Stimulated activated CD4-positive, alpha-beta T cell treated with anti-CD3 and anti-CD28 coated beads, Interleukin-12 subunit alpha, Interleukin-12 subunit beta, amount 100 ng/mL, for 24 hours (primary cell): ENCODE measurements at places on chromosomes 4 and X.

DNA sequence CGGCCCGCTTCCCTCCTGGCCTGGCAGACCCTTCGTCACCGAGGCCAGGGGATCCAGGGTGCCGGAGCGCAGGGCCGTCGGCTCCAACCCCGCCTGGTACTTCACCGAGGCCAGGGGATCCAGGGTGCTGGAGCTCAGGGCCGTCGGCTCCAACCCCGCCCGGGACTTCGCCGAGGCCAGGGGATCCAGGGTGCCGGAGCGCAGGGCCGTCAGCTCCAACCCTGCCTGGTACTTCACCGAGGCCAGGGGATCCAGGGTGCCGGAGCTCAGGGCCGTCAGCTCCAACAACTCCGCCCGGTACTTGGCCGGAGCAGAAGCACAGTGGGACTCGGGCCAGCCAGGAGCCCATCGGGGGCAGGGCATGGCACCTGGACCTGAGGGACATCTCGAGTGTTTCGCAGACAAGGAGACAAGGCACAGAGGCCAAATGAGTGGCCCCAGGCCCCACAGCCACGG is 85.1 kb downstream of the FAM53A start:
- DNase-seq = no peak

- no peak for DNase-seq
These were observed 12.6 kb upstream of the MXD4 start for GRCh38 chr4:2274320-2275043.

- DNase-seq = no peak
These were observed 315.3 kb downstream of the DMD start for GRCh38 chrX:32896088-32896487.

DNA sequence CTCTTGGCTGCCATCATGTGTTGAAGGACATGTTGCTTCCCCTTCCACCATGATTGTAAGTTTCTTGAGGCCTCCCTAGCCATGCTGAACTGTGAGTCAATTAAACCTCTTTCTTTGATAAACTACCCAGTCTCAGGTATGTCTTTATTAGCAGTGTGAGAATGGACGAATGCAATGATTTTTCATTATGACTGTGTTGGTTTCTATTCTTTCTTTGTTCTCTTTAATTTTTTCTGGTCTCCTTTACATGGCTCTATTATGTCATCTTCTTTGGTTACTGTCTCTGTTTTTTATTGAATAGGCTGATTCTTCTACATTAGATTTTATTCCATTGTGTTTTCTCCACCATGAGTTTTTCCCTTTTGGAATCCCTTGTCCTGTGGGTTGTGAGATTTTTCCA is 840.6 kb downstream of the TRAM1L1 start:
- no peak for DNase-seq

- no peak for DNase-seq
These were observed 75.7 kb downstream of the SH2D1A start for GRCh38 chrX:124421898-124422655.

DNA sequence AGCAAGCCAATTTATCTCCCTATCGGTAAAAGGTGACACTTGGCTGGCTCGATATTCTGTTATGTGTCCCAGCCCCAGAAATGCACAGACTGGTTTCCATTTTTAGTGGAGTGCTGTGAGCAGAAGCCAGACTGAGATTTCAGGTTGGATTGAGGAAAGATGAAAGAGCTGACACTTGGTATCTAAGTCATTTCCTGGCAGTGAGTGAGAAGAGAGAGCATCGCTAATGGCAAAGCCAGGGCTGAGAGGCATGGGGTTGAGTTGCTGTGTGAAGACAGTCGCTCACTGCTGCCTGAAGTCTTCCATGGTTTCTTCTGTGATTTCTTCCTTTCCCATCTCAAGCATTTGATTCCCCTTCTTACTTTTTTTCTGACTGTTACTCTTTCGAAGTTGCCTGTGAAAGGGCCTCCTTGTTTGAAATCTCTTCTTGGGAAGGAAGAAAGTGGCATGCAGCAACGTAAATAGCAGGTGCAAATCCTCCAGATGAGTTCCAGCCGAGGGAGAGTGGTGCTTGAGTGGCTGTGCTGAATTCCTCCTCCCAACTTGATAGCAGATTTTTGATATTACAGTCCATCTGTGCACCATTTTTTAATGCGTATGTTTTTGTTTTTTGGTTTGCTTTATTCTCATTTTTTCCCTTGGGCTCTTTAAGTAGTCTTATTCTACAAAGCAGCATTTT is 109.2 kb upstream of the LIMCH1 start:
- no peak for DNase-seq

DNA sequence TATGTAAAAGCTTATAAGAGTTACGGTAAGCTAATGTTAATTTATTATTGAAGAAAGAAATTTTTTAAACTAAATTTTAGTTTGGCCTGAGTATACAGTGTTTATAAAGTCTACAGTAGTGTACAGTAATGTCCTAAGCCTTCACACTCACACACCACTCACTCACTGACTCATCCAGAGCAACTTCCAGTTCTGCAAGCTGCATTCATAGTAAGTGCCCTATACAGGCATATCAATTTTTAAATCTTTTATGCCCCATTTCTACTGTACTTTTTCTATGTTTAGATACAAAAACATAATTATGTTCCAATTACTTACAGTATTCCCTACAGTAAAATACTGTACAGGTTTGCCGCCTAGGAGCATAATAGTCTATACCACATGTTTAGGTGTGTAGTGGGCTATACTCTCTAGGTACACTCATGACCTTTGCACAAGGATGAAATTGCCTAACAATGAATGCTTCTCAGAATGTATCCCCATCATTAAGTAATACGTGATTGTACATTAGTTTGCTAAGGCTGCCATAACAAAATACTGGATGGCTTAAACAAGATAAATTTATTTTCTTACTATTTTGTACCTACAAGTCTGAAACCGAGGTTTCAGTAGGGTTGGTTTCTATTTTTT is 333.8 kb upstream of the PCDH7 start:
- no peak for DNase-seq

- DNase-seq = no peak
These were observed 38.6 kb downstream of the EGFL6 start for GRCh38 chrX:13607996-13608365.

- DNase-seq = no peak
These were observed 25.9 kb downstream of the PKD2 start for GRCh38 chr4:88033309-88033708.

- no peak for DNase-seq
These were observed 51.8 kb downstream of the GBA3 start for GRCh38 chr4:22744478-22745062.

GRCh38 chr4:53804719-53805118 is 213.4 kb upstream of the LNX1 start:
- DNase-seq = peak; percentile 26
